ENCODE measurements at places on chromosomes 13 and 19. TPM values are rescaled to one million over a fixed set of nuclear protein-coding genes. Genes with fewer than 3 reads are reported as not detected.

- no peak for DNase-seq
These were observed 118.2 kb upstream of the SLC10A2 start for GRCh38 chr13:103184413-103184812.

SIGLEC12 gene
- not detected for total RNA-seq

- no peak for DNase-seq
These were observed 181.9 kb downstream of the PCDH9 start for GRCh38 chr13:67048084-67048820.

DNA sequence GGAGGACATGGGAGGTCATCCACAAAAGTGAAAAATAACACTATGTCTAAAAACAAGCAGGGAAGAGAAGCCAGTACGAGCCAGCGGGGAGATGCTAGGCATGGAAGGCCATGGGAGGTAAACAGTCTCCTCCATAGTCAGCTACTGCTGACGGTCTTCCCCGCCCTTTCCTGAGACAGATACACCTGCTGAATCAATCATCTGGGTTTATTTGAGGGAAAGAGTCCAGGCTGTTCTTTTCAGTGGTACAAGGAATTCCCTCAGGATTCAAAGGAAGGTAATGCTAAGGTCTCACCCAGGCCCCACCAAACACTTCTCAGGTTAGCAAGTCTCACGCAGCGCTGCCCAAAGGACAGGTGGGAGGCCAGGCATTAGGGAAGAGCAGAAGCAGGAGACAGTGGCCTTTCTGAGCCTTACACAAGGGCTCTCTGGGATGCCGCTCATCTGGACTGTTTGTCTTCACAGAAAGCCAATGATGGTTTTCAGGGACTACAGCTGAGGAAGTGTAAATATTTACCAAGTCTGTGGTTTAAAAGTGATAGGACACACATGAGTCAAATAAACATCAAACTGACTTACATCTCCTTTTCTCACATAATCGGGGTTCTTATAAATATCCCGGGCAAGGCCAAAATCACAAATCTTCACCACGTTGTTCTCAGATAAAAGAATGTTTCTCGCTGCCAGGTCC lies 173.9 kb downstream of the FLT1 start:
- no peak for DNase-seq

GRCh38 chr13:43730642-43731041 lies 56.1 kb downstream of the ENOX1 start:
- DNase-seq, result no peak

GRCh38 chr13:46860722-46861121 lies 36.1 kb downstream of the HTR2A start:
- DNase-seq, result no peak

All from A673 (cell line).